ENCODE measurements at places on chromosomes 7 and 10.

GRCh38 chr7:12990440-12990839 is 303.0 kb downstream of the ARL4A start:
- DNase-seq, result no peak

DNA sequence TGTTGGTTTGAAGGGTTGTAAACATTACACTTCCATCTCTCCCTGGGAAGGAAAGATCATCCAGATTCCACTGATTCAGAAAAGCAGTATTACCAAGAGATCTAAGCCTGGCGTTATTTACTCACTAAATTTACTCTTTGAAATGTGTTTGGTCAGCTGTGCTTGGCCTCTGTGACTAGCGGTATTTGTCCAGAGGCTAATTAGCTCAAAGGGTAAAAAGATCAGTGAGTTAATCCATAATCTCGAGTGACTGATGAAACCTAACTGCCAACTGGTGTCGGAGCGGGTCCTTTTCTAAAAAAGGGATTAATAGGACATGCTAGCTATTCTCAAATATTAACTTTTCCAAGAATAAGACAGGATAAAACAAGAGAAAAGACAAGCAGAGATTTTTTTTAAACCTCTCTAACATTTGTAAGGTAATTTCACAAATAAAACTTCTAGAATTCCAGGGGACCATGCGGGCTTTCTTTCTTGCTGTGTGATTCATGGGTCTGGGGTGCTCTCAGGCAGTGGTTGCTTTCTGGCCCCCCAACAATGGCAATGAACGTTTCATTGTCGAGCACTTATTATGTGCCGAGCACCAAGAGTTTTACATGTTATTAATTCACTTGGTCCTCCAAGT is 247.3 kb upstream of the AOAH start:
- no peak for DNase-seq

DNA sequence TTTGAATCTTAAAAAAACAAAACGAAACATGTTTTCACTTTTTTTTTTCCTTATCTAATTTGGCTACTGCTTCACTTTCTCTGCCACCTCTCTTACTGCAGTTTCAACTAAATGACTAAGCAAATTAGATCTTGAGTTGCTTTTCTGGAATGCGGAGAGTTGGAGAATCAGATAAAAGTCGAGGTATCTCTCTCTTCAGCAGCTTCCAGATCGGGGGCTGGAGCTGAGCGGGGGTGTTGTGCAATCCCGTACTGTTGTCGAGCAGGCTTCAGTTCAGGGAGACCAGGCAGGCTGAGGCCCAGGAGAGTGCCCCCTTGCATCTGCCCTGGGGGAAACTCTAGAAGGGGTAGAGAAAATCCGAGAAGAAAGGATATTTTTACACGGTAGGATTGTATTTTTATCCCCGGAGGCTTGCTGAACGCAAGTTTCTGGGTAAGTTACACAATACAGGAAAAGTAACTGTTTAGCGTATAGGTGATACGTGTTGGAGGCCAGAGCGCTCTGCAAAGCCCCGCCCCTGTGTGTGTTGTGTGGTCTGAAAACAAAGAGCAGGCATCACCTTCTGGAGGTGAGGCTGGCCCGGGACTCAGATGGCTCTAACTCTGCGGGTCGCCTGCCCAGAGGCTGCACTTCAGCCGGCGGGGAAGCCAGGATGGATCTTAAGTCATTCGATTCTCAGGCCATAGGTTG is 116.6 kb downstream of the KLF6 start:
- DNase-seq, result peak; percentile 55

DNA sequence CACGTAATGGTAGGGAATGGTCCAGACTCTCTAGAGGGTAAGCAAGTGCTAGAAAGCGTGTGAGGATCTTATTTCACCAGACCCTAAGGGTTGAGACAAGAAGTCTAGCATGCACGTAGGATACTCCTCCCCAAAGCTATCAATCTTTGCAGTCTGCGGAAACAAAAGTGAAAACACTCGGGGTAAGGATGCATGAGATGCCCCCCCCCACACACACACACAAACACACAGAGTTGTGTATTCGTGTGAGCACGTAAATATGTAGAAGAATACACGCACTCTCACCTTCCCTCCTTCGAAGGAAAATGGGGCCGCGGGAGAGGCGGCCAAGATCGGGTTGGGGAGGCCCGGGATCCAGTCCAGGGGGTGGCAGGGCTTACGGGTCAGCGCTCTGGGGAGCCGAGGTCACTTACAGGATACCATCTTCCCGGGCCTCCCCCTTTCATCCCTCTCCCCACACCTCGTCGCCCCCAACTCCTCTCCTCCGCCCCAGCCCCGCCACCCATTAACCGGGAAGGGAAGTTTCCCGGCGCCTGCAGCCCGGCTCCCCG is 455 bp downstream of the CUL2 start:
- no peak for DNase-seq

DNA sequence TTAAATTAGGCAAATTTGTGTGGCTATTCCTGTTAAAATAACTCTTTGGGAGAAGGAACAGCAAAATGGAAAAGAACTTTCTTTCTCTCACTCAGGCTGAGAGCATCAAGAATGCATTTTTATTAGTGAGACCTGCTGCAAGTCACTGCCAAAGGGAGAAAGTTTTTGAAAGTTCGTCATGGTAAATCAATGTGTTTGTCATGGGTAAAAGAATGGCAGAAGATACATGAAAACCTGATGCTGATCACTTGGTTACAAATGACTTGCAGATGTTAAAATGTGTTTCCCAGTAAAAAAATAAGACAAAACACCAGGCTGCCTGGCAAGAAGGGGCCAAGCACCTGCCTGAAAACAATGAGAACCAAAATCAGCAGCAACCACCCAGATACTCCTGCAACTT is 484.7 kb upstream of the NRP1 start:
- no peak for DNase-seq

DNA sequence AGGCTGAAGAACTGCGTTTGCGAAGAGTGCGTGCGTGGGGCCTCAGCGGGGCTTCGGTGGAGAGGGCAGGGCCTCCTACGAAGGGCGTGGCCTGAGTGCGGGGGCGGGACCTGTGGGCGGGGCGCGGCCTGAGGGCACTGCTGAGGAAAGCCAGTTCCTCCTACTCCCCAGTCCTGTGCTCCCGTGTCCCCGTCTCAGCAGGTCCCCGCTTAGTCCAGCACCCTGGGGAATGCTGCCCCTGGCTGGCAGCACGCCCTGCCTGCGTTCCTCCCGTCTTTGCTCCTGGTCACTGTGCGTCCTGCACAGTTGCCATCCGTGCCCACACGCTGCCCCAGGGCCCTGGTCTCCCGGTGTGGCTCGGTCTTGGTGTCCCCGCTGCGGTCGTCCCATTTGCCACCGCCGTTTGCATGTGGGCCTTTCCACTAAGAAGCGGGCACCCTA is 177.1 kb downstream of the ZNF248 start:
- no peak for DNase-seq

GRCh38 chr7:117041007-117041406 is 87.7 kb downstream of the ST7 start:
- no peak for DNase-seq

DNA sequence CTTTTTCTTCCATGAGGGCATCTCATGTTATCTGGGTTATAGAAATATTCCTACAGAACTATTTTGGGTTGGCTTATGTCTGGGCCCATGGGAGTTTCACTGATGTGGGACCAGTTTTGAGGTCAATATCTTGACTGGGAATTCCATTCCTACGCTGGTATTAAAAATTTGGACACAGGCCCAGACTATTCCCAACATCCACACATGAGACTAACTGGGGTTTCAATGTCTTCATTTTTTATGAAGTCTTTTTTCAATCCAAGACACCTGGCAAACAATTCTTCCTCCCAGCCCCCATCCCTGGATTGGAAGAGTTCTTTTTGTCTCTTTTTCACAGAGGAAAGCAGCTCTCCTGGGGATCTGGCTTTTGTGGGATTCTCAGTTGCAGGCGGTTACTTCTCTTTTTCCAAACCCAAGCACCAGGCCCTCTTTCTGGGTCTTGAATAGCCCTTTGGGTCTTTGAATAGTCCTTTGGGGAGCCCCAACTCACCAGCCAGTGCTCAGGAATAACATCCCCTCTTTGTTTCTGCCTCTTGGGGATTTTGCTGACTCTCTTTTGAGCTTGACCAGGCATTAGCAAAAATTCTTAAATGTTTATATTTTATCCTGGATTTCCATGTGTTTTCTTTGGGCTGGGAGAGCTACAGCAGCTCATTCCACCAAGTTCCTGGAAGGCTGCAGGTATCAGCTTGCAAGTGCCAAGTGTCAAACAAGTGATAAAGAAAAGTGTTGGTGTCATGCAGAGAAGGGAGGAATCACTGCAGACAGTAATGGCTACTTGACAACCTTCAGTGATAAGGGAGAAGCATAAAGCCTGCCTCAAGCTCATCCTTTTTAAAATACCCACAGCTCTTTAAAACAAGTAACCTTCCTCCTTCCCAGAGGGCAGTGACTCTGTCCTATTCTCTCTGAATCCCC is 234.3 kb downstream of the ADAM12 start:
- no peak for DNase-seq

GRCh38 chr7:24349339-24349738 is 65.3 kb downstream of the NPY start:
- no peak for DNase-seq

GRCh38 chr7:92624298-92624996 is 34.3 kb upstream of the FAM133B start:
- DNase-seq, result no peak

- no peak for DNase-seq
These were observed 11.5 kb upstream of the SNX13 start for GRCh38 chr7:17951742-17952254.

GRCh38 chr7:103120362-103120761 is 28.5 kb downstream of the NAPEPLD start:
- no peak for DNase-seq

GRCh38 chr7:81698965-81699364 is 70.9 kb downstream of the HGF start:
- DNase-seq, result no peak

- DNase-seq, result no peak
These were observed 72.8 kb upstream of the GLCCI1 start for GRCh38 chr7:7895754-7896153.

DNA sequence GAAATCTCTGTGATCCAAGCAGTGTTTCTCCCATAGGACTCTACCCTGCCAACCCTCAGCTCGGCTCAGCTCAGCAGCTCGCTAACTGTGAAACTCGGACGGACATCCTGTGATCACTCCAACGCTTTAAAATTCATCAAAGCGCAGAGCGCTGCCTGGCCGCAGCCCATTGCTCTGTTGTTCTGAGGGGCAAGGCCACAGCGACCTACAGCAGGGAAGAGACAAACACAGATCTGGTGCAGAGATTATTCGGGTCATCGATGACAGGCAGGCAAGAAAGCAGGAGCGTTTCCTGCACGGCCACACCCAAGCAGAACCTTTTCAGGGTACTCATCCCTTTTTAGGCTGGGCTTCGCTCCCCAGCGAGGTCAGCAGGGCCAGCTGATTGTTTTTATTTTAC is 72.1 kb downstream of the INSIG1 start:
- no peak for DNase-seq

All from stimulated activated CD8-positive, alpha-beta memory T cell treated with anti-CD3 and anti-CD28 coated beads, Interleukin-7, amount 100 ng/mL, for 4 hours (primary cell).